ENCODE measurements at places on chromosomes 1 and 21.

- no peak for DNase-seq
These were observed 636 bp downstream of the INTS3 start for GRCh38 chr1:153728305-153729066.

DNA sequence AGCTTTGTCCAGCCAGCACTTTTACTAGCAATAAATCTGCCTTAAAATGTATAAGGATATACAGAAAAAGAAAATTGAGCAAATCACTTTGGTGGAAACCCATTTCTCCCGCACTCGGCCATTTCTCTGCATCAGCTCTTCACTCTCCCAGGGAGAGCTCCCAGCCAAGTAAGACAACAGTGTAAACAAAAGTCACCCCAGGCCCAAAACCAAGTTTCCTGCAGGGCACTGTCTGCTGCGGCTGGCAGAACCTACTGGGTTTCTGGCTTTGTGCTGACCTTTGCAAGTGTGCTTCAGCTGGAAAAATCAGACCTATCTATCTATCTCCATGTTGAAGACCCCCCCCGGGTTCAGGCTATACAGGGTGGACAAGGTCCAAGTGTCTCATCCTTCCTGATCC, 476.7 kb upstream of the CAMK1G start:
- DNase-seq: no peak

DNA sequence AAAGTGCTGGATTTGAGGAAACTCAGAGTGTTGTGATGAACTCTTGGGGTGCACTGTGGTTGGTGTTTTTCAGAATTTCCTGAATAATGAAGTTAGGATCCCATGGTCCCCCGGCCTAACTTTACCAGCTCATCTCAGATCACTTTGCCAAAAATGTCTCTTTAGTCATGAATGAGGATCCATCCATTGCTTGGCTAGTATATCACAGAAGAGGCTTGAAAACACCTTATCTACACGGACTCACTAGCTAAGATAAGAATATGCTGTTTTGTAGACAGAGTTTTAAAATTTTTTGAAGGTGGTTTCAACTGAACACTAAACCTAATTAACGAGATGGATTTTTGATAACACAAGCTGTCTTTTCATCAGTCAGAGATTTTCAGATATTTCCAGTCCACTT, 53.8 kb downstream of the IVNS1ABP start:
- no peak for DNase-seq

- DNase-seq: no peak
These were observed 217.6 kb downstream of the TRABD2B start for GRCh38 chr1:47779613-47780012.

DNA sequence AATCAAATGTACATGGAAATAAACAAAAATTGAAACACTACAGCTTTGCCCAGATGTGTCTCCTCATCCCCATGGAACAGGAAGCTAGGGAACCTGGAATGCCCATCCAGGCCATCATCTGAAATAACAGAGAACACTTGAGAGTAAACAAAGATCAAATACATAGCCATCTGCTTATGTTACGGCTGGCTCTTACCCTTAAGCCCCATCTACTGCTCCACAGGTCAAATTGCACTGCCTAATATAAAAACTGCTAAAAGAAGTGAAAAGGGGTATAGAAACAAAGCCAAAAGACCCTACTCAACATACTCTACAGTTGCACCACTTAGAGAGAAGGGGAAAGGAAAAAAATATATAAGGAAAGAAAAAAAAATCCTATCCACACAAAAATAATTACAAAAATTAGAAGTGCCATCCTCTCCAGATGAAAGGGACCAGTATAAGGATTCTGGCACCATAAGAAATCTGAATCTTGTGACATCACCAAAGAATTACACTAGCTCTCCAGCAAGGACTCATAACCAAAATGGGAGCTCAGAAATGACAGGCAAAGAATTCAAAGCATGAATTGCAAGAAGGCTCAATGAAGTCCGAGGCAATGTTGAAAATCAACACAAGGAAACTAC, 26.9 kb downstream of the OR6Y1 start:
- no peak for DNase-seq

GRCh38 chr1:156970017-156970416, 49.6 kb downstream of the LRRC71 start:
- no peak for DNase-seq

DNA sequence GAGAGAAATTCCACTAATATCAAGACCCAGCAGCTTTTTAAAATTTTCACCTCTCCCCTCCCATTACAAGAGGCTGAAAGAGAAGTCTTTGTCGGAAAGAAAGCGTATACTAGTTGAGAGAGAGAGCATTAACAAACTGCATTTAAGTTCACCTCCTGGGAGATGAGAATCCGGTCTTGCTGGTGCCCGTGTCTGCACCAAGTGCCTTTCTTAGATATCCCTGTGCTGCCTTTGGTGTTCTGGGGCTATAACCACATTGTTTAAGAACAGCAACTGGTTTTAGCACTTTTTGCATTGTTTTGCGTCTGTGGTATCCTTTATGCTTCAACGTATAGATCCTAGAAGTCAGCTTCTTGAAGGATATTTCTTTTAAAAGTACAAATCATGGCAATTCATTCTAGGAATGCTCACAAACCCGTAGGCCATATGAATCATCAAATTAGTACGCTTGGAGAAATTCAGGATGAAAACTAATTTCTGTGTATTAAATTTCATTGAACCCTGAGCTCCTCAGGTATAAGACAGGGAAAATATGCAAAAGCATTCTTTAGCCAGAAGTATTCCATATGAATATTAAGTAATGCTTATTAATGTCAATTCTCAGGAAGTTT, 3.4 kb upstream of the RPE65 start:
- no peak for DNase-seq

DNA sequence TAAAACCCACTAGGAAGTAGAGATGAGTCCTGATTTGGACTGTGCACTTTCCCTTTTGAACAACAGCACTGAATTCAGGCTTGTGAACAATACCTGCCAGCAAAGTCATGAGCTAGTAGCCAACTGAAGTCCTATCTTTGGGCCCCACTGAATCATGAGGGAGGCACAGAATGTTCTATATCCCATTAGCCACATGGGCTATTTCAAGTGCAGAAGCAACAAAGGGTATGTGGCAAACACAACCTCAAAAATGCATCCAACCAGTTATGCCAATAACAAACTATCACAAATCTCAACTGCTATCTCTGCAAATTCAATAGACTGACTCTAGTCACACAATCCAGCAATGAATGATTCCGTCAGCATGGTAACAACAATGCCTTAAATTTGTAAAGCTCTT, 276.0 kb downstream of the MRPL39 start:
- no peak for DNase-seq

DNA sequence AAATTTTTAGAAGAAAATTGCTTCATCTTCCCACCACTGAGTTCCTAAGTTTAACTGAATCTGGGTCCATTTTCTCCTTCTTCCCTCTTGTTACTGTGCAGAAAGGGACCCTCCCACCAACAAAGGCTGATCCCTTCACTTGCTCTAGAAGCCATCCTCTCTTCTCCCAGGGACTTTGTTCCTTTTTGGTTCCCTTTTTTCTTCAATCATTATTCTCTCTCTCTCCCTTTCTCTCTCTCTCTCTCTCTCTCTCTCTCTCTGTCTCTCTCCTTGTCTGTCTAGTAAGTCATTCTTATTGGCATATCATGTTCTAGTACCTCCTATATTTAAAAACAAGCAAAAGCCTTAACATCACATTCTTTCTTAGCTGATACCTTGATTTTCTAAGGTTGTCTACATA, 31.7 kb upstream of the GADD45A start:
- no peak for DNase-seq

GRCh38 chr1:14238472-14239307, 359.8 kb upstream of the KAZN start:
- DNase-seq: no peak

DNA sequence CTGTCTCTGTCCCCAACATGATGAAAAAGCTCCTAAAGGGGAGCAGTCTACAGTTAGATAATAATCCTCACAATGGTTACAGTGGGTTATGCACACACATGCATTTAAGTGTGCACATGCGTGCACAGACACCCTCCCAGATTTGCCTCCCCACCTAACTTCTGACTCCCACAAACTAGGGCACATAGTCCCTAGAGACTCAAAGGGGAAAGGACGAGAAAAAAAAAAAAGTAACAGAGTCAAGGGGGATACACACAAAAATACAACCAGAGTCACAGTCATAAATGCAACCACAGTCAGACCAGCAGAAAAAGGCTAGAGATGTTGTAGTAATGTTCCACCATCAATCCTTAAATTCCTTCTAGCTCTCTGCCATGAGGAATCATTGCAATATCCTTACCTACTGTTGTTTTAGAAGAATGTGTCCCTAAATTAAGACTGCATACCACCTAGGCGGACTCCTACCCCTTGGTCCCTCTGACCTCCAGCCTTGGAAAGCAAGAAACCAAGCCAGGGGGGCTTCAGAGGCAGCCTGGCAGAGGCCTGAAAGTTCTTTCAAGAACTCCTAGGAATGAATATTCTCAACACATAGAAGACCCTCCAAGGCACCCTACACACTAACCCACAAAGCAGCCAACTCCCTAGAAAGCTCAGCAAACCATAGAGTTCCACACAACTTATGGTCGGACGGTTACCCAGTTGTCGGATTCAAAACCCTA, 1.3 kb downstream of the CRTC2 start:
- no peak for DNase-seq

- DNase-seq: no peak
These were observed 1.3 kb downstream of the AHDC1 start for GRCh38 chr1:27602462-27603308.

GRCh38 chr1:9867408-9868243, 42.4 kb downstream of the CTNNBIP1 start:
- no peak for DNase-seq

DNA sequence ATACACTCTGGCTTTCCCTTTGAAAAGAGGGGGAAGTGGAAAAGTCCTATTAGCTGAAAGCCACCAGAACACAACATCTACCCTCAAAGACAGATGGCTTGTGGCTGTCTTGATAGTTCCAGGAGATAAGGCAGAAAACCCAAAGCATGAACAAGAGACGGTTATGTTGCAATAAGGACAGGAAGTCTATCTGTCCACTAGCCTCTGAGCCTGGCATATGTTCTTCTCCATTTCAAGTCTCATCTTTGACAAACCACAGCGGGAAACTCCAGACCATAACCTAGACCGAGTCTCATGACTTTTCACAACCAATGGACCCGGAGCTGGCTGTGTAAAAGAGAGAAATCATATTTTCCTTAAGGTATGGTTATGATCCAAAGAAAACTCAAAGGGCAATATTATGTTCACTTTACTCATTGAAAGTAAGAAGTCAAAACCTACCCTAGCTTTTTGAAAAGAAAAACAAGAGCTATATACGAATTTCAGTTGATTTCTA, 33.8 kb downstream of the DUSP10 start:
- no peak for DNase-seq

- DNase-seq: no peak
These were observed 15.4 kb downstream of the PKP1 start for GRCh38 chr1:201298396-201299381.

GRCh38 chr1:161082996-161083747, 6.2 kb downstream of the NECTIN4 start:
- DNase-seq: no peak

GRCh38 chr21:37164742-37165141, 91.7 kb downstream of the TTC3 start:
- no peak for DNase-seq

DNA sequence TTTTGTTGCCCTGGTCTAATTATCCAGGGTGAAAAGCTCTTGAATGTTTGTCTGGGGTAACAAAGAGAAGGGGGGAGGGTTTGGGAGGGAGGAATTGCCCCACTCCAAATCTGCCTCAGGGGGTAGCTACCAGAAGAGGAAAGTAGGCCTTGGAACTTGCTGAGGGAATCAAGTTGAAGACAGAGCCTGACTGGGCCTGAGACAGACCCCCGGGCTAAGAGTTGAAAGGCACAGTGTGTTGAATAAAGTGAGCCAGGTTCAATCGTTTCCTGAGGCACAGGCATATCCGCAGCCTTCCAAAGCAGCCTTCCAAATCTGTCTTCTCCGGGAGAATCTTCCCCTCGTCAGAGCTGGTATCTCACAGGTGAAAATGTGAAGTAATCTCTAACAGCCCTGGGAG, 96.6 kb downstream of the LRIG2 start:
- no peak for DNase-seq

GRCh38 chr1:12604114-12604874, 13.7 kb downstream of the DHRS3 start:
- DNase-seq: no peak

DNA sequence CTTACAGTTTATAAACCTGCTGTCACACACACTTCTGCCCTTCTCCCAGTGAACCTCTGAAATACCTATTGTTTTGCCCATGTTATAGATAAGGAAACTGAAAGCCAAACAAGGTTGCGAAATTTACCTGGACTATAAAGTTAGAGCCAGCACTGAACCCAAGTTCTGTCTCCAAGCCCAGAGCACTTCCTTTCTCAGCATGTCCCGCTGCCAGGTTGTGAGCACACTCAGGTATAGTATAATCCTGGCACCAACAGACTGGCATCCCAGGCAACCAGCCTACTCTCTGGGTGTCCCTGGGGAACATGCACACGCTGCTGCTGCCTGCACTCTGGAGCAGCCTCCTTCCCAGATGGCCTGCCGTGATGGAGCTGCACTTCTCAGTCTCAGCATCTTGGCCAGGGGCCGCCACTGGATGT, 45.1 kb downstream of the PGBD5 start:
- peak; percentile 70 for DNase-seq

DNA sequence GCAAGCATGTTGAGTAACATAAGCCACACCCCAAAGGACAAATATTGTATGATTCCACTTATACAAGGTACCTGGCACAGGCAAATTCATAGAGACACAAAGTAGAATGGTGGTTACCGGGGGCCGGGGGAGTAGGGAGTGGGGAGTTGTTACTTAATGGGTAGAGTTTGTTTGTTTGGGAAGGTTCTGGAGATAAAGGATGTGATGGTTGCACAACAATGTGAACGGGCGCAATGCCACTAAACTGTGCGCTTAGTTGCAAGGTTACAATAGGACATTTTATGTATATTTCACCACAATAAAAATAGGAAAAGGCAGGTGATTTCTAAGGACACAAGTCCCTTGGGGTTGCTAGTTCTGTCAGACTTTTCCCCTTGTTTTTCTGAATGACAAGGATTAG, 516.6 kb downstream of the KIF26B start:
- DNase-seq: no peak

- no peak for DNase-seq
These were observed 60.7 kb upstream of the BTG3 start for GRCh38 chr21:17673261-17674020.

DNA sequence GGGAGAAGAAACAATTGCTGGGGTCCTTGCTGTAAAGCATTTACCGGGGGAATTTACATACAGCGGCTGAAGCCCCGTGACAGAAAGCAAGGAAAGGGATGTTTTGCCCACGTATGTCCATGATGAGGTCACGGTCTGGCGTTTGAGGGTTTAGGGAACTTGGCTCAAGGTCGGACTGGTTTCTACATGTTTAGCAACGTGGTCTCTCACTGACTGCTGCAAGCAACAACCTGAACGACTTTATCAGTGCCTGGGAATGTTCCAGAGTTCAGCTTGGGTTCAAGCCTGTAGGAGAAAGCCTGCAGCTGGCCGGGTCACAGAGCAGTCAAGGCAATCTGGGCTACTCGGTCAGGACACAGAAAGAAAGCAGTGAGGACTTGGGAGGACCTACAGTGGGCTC, 323.3 kb downstream of the AJAP1 start:
- no peak for DNase-seq

- no peak for DNase-seq
These were observed 19.2 kb downstream of the RD3 start for GRCh38 chr1:211472724-211473123.
